ENCODE measurements at places on chromosomes 6 and 20.

DNA sequence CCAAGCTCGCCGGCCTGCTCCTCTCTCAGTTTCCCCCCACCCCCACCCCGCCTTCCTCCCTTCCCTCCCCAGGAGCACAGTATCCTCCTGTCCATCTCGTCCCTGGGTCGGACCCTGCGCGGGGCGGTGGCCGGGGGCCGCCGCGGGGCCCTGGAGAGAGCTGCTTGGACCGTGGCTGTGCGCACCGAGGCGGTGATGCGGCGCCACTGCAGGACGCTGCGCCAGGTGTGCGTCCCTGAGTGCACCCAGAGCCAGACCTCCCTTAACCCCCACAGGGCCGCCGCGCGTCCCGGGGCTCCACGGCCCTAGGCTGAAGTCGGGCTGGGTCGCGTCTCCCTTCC, 2.2 kb downstream of the C20orf204 start:
- no peak for DNase-seq

DNA sequence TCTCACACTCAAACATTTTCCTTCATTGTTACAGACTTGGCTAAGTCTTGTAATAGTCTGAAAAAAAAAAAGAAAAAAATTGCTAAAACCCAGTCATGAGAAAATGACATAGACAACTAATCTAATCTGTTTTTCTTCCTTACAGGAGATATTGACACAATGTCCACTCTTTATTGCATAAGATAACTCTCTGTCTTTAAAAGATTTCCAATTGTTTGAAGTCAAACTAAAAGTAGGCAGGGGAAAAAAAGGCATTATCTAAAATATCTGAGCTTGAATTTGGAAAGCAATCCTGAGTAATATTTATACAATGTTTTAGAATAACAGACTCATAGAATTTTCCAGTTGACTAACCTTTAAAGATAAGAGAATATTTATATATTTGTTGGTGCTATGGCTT, 233.0 kb upstream of the CEP162 start:
- DNase-seq = no peak

GRCh38 chr20:35176132-35176531, 4.3 kb downstream of the PROCR start:
- no peak for DNase-seq

GRCh38 chr6:155327326-155328073, 13.2 kb upstream of the TFB1M start:
- DNase-seq = peak; percentile 58

DNA sequence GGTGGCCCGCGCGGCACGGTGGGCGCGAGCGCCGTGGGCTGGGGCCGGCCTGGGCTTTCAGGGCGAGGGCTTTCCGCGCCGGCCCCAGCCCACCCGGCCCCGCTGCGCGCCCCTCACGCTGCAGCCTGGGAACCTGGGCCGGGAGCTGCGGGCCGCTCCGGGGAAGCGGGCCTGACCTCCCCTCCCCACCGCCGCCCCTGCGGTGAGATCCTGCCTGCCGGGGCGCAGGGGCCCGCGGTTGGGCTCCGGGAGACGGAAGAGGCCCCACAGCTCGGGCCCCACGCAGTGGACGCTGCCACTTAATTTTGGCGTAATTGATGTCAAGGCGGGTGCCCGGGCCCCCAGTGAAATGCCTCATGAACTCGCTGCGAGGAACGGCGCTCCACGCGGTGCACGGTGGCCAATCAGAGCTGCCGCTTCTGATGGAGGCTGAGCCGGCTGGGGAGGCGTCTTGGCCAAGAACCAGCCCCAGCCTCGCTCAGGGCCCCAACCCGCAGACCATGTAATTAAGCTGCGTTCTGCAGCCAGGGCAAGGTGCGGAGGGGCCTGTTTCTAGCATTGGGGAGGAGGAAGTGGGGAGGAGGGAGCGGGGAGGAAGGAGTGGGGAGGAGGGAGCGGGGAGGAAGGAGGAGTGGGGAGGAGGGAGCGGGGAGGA, 96.1 kb upstream of the BHLHE23 start:
- peak; percentile 52 for DNase-seq

GRCh38 chr20:51966296-51966971, 164.1 kb upstream of the SALL4 start:
- DNase-seq = peak; percentile 32

DNA sequence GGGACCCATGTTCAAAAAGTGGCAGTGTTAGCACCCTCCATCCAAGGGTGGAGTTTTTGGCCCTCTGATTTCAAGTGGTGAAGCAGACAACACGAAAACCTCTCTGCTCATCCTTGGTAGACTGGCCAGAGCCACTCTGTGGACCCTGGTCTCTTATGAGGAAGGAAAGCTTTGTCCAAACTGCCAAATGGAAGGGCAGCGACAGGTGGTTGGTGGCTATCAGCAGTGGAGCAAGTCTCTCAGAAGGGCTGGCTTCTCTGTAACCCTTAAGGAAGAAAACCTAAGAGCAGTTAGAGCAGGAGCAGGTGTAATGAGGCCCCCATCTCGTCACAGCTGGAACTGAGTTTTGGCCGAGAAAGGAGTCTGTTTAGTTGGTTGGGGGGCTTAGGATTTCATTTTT, 155.8 kb downstream of the SLC16A10 start:
- DNase-seq = no peak

DNA sequence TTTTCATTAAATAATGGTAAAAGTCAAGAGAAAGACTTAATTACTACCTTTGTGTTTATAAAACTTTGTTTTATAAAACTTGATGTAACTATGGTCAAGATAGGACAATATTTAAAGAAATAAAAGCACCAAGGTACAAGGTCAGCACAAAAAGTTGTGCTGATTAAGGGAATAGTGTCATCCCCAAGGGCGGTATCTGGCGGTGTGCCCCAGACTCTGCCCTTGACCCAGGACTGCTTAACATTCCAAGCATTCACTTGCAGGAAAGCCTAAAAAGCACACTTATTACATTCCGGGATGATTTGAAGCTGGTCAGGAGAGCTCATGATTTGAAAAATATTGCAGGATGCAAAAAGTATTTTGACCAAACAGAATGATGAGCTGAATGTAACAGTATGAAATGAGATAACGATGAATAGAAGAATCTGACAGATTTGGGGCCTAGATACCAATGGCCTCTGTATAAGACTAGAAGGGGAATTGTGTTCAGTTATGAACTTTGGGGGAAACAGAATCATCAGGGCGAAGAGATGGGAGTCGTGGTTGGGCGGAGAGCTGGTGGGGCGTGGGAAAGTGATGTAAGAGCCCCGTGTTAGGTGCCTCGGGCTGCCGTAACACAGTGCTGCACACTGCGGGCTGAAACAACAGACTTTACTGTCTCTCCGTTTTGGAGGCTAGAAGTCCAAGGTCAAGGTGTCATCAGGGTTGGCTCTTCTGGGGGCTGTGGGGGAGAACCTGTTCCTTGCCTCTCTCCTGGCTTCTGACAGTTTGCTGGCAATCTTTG, 77.2 kb downstream of the CDC5L start:
- DNase-seq = no peak

DNA sequence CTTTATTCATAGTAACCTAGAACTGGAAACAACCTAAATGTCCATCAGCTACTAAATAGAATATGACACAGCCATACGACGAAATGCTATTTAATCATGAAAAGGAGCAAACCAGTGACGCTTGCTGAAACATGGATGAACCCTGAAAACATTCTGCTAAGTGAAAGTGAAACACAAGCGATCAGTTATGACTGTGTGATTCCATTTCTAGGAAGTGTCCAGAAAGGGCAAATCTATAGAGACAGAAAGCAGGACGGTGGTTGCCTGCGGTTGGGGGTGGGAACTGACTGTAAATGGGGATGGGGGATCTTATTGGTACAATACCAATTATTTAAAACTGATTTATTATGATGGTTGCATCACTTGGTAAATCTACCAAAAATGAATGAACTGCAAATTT, 126.8 kb downstream of the IPCEF1 start:
- no peak for DNase-seq

DNA sequence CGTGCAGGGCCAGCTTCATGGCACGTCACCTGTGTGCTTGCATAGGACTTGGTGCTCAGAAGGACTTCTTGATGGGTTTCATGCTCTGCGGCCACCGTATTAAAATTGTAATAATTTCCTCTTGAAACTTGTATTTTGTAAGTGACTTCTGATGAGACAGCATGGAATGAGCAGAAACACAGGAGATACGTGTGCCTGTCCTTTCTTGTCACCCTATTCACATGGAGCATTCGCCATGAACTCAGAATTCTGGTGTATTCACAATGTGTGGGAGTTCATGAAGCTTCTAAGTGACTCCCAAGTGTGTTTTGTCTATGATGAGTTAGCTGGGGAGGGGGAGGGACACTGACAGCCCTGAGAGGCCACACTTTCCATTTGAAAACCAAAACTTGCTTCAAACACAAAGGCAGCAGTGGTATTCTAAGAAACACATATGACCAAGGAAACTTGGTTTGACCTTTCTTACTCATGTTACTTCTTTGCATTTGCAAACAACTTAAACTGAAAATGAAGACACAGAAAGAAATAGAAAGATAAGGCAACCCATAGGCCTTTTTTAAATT, 92.1 kb upstream of the NEDD9 start:
- no peak for DNase-seq

DNA sequence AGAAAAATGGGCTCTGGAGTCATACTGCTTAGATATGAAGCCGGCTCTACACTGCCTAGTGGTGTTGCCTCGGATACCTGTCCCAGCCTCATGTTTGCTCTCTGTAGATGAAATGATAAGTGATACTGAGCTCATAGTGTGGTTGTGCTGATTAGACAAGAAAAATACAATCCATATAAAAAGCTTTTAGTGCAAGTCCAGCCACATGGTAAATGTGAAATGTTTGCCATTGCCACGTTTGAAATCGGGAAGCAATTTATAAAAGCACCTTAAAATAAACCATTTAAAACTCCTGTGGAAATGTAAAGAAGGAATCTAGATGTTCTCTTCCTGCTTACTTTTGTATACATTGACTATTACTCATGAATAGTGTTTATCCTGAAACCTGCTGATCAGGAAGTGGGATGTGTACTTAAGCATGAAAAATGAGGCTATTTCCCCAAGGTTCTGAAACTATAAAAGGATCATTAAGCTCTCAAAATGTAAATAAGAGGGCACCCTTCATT, 13.1 kb upstream of the PBOV1 start:
- DNase-seq = no peak

DNA sequence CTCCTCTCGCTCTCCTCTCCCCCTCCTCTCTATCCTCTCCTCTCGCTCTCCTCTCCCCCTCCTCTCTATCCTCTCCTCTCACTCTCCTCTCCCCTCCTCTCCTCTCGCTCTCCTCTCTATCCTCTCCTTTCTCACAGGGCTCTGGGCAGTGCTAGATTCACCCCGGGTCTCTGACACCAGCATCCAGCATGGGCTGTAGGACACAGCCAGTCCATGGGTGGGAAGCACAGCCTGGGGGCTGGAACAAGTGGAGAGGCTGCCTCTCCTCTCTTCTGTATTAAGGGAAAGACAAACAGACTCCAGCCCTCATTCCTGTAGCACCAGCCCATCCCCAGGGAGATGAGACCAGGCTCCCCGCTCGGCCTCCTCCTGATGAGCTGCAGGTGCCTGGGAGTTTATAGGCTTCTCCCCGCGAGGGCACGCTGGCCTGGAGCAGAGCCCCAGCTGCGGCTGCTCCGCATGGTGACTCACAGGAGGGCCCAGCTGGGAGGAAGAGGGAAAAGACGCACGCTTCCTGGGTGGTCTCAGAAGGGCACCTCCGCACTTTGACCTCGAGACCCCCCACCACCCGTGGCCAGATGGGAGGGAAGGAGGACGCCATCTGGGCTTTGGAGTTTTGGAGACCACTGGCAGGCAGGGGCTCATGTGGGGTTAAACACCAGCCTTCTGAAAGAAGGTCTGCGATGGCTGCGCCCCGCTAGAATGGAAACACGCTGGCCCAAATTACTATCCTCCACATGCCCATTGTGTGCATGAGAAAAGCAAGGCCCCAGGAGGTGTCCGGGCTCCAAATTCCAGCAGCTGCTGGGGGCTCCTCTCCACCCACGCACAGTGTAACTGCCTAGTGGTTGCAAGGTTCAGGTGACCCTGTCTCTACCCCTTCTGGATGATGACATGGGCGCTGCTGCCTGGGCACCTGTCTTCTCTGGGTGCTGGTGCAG, 68.0 kb downstream of the BMP7 start:
- DNase-seq = no peak

DNA sequence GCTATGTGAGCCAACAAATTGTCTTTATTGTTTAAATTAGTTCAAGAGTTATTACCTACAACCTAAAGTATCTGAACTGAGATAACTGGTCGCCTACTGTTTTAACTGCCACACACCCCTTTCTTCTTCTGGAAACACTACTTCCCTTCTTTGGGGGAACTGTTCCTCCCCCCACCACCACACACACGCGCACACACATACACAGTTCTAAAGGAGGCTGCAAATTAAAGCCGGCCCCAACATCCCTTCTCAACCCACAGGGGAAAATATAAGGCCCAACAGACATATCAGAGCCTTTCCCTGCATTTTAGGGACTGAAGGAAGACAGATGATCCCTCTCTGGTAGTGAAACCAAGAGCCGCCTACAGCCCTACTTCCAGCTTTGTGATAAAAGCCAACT, 348.0 kb upstream of the JARID2 start:
- no peak for DNase-seq

DNA sequence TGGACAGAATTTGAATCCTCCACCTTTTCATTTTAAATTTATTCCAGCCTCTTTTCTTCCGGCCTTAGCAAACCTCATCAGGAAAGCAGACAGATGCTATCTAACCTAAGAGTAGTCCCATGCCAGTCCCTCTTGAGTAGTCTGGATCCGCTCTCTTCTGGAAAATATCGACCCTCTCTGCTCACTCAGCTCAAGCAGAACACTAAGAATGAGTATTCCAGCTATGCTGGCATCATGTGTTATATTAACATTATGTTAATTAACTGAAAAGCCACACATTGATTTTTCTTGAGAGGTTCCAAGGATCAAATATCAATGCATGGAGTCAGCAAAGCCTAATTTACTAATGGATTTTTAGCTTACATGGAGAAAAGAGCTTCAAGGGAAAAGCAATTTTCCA, 161.4 kb downstream of the ID4 start:
- no peak for DNase-seq

DNA sequence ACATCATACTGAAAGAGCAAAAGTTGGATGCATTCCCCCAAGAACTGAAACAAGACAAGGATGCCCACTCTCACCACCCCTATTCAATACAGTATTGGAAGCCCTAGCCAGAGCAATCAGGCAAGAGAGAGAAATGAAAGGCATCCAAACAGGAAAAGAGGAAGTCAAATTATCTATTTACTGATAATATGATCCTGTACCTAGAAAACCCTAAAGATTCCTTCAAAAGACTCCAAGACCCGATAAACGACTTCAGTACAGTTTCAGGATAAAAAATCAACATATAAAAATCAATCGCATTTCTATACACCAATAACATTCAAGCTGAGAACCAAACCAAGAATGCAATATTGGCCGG, 14.5 kb downstream of the CDK19 start:
- DNase-seq = no peak

GRCh38 chr6:132733814-132734213, 20.0 kb upstream of the VNN1 start:
- no peak for DNase-seq

DNA sequence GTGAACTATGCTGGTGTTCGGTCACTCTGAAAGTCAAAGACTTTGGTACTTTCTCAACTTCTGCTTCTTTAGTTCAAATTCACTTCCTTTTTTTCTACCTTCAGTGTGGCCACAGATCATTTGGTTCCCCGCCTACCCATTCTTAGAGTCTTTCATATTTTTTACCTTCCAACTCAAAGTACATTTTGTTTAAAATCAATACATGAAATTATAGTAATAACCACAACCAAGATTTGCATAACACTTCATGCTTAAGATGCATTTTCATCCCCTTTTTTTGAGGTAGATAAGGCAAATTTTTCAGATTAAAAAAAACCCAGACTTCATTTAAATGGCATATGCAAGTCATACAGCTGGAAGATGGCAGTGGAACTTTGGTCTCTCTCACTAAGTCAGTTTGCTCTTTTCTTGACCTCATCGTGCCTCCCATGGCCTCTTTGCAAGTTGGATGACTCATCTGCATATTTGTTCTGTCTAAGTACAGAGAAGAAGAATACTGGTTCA, 11.9 kb upstream of the CNR1 start:
- DNase-seq = no peak

All from head of caudate nucleus (tissue), 42 donors.